ENCODE measurements at places on chromosomes 5 and 9.

- no peak for DNase-seq
These were observed 348.9 kb downstream of the ARHGEF28 start for GRCh38 chr5:73974871-73975360.

- DNase-seq: no peak
These were observed 348.1 kb upstream of the PTGER4 start for GRCh38 chr5:40331616-40332015.

DNA sequence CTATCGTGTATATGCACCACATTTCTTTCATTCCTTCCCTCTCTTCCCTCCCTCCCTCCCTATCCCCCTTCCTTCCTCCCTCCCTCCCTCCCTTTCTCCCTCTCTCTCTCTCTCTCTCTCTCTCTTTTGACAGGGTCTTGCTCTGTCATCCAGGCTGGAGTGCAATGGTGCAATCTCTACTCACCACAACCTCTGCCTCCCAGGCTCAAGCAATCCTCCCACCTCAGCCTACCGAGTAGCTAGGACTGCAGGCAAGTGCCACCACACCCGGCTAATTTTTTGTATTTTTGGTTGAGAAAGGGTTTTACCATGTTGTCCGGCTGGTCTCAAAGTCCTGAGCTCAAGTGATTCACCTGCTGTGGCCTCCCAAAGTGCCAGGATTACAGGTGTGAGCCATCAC, 1.1 kb upstream of the ANKS6 start:
- DNase-seq: no peak

DNA sequence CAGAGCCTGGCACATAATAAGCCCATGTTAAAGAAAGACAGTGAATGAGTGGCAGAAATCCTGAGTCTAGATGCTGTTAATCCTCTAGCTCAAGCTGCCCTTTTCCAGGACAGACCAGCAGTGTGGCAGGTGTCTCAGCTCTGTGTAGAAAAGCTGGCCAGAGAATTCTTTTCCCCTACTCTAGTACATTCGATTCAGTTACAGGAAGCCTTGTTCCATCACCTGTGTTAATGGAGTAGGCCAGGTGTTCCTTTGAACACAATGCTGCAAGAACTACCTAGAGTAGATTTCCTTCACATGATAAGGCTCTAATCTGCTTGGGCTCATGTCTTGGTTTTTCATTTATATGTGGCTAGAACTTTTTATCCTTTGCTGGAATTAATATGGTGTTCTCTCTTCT, 52.5 kb downstream of the NUP214 start:
- no peak for DNase-seq

- no peak for DNase-seq
These were observed 71.9 kb downstream of the ITGA1 start for GRCh38 chr5:52859628-52860027.

DNA sequence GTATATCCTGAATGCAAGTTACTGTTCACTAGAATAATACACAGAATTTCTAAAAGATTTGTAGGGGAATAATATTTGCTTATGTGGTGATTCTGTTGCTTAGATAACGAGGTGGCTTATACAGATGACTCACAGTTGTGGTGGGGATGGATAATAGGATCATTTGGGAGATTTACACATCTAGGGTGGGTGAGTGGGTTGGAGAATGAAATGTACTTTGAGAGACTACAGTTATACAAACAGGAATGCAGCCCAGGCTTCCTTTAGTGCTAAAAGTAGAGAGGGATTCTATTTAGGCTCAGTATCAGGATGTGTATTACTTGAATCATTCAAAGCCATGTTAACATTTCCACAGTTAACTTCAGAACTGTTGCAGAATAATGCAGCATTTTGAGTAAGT, 1.8 kb downstream of the CTXN3 start:
- no peak for DNase-seq

GRCh38 chr5:168477060-168477459, 9.2 kb upstream of the RARS1 start:
- DNase-seq: no peak

- no peak for DNase-seq
These were observed at the start of gene ZNF454 for GRCh38 chr5:178940569-178941360. Gene ZNF454 (plus strand): TSS chr5:178941198. CDS start chr5:178942792, 1,594 bp downstream.

GRCh38 chr5:10627160-10627701, 63.4 kb downstream of the ANKRD33B start:
- no peak for DNase-seq

DNA sequence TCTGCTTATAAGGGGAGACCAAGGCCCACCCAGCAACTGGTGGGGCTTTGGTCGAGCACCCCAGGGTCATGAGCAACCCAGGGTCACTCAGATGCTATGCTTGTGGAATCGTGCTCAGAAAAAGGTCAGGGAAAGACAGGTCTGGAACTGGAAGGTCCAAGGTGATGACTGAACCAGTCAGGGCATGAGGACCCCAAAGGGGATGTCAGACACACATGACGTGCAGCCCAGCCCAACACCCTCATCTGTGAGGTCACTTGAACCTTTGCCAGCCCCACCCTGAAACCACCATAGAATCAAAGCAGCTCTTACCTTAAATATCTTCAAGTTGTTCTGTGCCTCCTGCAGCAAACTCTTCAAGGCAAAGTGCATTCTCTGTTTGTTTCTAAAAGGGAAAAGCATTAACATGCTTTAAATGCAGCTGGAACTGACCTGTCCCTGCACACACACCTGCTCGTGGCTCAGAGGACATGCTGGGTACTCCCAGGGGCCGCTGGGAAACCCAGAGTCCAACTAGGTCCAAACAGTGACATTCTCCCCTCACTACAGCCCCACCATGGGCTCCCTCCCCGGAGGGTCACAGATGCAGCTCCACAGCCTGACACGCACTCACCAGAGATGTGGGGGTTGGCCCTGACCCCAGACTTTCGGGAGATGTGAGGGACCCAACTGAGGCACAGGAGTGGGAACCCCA, 29.4 kb downstream of the IPPK start:
- DNase-seq: no peak

GRCh38 chr5:138763037-138763778, 10.0 kb downstream of the CTNNA1 start:
- DNase-seq: no peak

DNA sequence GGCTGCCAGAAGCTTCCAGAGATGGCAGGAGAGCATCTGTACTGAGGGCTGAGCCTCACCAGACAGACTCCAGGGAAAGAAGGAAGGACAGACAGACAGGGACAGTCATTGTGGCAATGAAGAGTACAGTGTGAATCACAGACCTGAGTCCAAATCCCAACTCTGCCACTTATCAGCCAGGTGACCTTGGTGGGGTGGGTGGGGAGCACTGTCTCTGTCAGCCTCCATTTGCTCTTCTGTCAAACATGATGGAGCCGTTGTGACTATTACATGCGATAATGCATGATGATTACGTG, 85.9 kb upstream of the FSTL4 start:
- DNase-seq: no peak

DNA sequence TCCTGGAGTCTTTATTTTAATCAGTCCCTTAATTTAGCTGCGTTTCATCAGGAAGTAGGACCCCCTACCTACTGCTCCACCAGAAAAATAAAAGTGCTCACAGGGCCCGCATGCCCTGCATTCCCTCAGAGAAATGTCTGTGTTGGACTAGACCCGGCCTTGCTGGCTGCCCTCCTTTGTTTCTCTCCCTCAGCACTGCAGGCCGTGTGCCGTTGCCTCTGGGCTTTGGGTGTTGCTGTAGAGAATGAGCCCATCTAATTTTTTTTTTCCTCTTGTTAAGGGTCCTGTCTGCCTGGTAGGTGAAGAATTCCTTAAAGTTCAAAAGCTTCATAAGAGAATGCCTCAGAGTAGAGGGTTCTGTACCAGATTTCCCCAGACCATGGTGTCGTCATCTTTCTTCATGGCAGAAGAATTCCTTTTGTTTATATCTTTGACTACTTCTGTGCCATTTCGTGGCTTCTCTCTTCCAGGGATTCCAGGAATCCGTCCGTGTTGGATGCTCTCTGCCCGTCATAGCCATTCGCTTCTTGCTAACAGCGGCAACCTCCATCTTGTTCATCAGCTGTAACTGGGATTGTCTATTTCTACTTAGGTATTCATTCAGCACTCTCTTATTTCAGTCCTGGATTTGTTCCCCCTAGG, 49.8 kb upstream of the ANGPTL2 start:
- DNase-seq: no peak

GRCh38 chr5:56270568-56271392, 37.6 kb upstream of the ANKRD55 start:
- DNase-seq: peak; percentile 73

DNA sequence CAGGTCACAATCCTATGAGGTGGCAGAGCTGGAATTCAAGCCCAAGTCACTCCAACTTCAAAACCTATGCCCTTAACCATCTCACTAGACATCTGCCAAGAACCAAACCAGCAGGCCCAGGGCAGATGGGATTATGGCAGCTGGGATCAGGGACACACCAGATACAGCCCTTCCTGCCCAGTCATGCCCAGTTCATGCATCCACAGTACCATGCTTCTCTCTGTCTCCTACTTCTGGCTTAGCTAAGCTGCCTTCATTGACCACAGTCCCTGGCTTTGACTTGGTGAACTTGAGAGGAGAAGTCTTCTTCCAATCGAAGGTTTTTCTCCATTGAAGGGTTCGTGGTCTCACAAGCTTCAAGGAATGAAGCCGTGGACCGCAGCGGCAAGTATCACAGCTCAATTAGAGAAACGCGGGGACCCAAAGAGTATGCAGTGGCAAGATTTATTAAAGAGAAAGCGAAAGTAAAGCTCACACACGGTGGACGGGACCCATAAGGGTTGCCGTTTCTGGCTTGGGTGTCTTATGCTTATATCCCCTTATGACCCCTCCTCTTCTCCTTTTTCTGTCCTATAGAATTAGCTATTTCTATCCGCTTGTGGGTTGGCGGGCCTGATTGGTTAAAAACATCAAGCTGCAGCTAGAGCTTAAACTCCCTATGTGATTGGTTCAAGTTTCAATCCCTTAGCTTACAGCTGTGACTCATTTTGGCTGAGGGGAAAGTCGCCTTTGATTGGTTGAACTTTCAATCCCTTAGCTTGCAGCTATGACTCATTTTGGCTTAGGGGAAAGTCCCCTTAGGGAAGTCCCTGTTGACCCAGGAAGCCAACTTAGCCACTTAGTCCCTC, 101.2 kb downstream of the TRIM36 start:
- peak; percentile 52 for DNase-seq

DNA sequence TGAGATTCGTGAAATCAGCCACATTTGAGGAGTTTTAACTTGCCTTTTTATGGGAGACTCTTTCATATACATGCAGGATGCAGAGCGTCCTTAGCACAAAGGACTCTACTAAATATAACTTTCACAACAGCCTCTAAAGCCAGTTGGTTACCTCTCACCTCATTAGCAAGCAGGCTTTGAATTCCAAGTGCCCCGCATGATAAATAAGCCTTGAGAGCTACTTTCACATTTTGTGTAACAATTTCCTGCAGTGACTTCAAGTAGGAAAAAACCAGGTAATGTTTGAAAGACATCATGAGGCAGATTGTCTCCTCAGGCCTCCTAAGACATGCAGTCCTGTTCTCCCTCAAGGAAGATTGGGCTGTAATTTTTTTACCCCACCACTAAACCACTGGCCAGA, 50.5 kb downstream of the RALGPS1 start:
- no peak for DNase-seq

DNA sequence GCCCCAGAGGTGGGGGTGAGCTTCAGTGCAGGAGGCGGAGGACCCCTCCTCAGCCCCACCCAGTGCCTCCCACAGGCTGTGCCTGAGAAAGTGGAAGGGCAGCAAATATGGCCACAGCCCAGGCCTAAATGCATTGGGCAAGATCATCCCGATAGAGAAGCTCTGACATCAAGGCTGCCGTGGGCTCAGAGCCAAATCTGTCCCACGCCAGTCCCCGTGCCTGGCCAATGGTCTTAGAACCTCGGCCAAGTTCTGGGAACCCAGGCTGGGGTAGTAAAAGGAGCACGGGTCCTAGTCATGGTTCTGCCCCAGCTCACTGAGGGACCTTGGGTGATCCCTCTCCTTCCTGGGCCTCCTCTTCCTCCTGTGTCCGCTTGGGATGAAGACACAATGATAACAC, 27.7 kb upstream of the TNIP1 start:
- no peak for DNase-seq

GRCh38 chr5:88391116-88391515, 122.5 kb upstream of the TMEM161B start:
- DNase-seq: no peak

- no peak for DNase-seq
These were observed 3.1 kb downstream of the FGD3 start for GRCh38 chr9:92950359-92950955.

- no peak for DNase-seq
These were observed 639 bp downstream of the PCDH1 start for GRCh38 chr5:141877356-141878185.

- DNase-seq: no peak
These were observed 218.8 kb upstream of the IL12B start for GRCh38 chr5:159549046-159549445.

GRCh38 chr9:129876815-129877214, 41.6 kb downstream of the USP20 start:
- DNase-seq: no peak

- no peak for DNase-seq
These were observed 7.2 kb downstream of the NINJ1 start for GRCh38 chr9:93126825-93127368.

DNA sequence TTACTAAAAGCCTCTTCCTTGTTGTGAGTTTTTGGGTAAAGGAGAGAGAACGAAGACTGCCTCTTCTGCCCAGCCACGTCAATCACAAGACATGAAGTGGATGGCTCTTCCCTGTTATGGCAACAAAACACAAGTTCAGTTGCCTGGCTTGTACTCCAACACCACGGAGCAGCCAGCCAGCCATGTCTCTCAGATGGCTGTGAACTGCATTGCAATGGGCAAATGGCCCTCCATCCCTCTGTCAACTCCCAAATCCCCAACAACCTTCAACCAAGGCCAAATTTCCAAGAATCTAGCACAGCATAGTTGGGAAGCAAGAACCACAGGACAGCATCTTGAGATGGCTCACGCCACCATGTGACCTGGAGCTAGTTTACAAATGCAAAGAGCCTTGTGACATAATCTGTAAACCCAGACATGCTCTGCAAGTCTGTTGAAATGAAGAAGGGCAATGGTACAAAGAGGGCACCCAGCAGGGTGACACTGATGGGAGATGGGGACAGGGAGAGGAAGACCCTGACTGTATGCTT, 53.9 kb downstream of the ZNF366 start:
- DNase-seq: no peak

- DNase-seq: no peak
These were observed 31.5 kb downstream of the GALNT12 start for GRCh38 chr9:98838868-98839565.

GRCh38 chr9:27520986-27521385, 3.1 kb upstream of the IFNK start:
- DNase-seq: no peak

DNA sequence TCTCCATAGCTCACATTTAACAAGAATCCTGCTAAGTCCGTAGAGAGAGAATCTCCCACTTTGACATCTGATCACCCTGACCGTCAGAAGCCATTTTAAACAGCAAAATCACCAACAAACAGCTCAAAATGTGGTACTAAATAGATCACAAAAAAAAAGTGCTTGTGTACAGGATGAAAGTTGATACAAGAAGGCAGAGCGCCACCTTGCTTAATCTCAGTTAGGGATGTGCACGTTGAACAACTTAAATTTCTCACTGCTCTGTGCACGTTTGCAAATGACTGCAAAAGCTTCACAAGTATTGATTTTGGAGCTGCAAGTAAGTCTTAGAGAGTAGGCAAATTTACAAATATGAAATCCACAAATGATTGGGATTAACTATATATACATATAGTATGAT, 63.1 kb upstream of the NREP start:
- no peak for DNase-seq

All from stimulated activated naive B cell treated with anti-CD40 and anti-IgM and Interleukin-4, amounts not matched to agents 10 μg/mL and 1 μg/mL and 100 μg/mL, for 72 hours (primary cell).